ENCODE measurements at places on chromosomes 3 and 15. TPM values are rescaled to one million over a fixed set of nuclear protein-coding genes. Genes with fewer than 3 reads are reported as not detected.

Gene MUC4
- total RNA-seq: 0.06 TPM

Gene ERICH6
- total RNA-seq: 0.18 TPM

Gene SH2D7
- total RNA-seq: not detected

Gene UBAP1L
- 10.3 TPM for total RNA-seq

Gene SSR3
- total RNA-seq: 120 TPM

Gene SCG5
- 2.6 TPM for total RNA-seq

Gene CAMP
- 0.90 TPM for total RNA-seq

Gene HLTF
- total RNA-seq: 24.6 TPM

- peaks cover 6% of the 10 kb centered on the region for H3K4me1 ChIP-seq
- no peak overlapping the region for H3K4me3 ChIP-seq
Measured at GRCh38 chr3:16085884-16086608, 88.4 kb upstream of the GALNT15 start.

DNA sequence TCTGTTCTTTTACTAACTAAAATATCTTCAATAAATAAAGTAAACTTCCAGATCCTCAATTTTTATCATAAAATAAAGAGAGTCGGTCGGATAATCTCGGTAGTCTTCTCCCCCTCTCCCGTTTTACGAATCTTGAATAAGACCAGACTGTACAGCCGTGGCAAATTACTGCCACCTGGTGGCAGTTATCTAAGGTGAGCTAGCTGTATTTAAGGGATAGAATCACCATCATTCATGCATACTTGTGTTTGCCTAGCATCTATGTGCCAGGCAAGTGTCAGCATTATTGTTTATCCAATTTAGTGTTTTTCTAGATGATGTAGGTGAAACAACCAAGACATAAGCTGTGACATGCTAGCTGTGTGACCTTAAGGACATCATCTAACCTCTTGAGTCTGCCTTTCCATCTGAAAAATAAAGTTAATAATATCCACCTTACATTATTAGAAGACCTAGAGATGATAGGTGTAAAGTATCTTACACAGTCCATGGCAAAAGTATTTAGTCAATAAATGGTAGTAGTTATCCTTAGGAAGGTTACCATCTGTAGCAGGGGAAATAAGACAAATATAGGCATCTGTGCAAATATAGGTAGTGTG, 21.3 kb downstream of the DUT start:
- no peak overlapping the region for H3K4me3 ChIP-seq
- H3K4me1 ChIP-seq: no peaks in the 10 kb centered on the region
- peak; percentile 57 for DNase-seq
- no peak overlapping the region for H3K27ac ChIP-seq
- no peaks in the 10 kb centered on the region for H3K27me3 ChIP-seq

GRCh38 chr3:53748512-53749271, 97.5 kb downstream of the CHDH start:
- H3K27me3 ChIP-seq: no peaks in the 10 kb centered on the region
- H3K4me1 ChIP-seq: no peaks in the 10 kb centered on the region
- no peak for DNase-seq
- no peak overlapping the region for H3K4me3 ChIP-seq
- no peak overlapping the region for H3K27ac ChIP-seq

GRCh38 chr15:42203891-42204290, 4.2 kb downstream of the VPS39 start:
- H3K27ac ChIP-seq: no peak overlapping the region
- DNase-seq: no peak
- H3K27me3 ChIP-seq: no peaks in the 10 kb centered on the region
- H3K36me3 ChIP-seq: no peaks in the 10 kb centered on the region
- no peaks in the 10 kb centered on the region for H3K4me1 ChIP-seq

DNA sequence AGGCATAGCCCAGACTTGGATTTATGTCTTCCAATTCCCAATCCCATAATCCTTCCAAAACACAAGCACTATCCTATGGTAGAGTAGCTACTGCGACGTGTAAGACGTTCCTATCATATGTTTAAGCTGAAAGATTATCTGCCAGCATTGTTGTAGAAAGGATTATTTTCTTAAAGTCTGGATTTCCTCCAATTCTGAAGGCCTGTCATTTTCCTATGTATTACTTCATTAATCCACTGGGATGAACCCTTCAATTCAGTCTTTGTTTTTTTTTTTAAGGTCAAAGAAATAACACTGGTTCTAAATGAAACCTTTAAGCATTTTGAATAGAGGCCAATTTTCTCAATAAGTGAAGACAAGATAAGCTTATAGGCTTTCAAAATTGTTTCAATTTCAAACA, 289.0 kb downstream of the SLC9A9 start:
- H3K4me1 ChIP-seq: no peaks in the 10 kb centered on the region
- no peaks in the 10 kb centered on the region for H3K27me3 ChIP-seq

- no peak overlapping the region for H3K4me3 ChIP-seq
- DNase-seq: no peak
- H3K4me1 ChIP-seq: no peaks in the 10 kb centered on the region
- H3K36me3 ChIP-seq: no peaks in the 10 kb centered on the region
Measured at GRCh38 chr3:186646841-186647240, 6.6 kb downstream of the FETUB start.

DNA sequence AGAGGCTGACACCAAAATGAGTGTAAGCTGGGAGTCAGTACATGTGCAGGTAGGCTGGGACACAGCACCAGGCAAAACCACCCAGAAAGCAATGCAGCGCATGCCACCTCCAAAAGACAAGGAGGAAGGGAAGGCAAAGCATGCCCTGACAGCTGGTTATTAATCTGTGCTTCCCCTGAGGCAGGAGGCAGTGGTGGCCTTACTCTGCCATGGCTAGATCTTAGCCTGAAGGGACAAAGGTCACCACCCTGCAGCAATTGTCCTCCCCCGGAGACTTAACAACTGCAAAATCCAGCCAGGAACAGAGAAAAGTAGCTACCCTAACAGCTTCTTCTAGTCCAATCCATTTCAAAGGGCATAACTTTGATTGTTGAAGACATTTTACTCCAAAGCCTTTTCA, 73.7 kb downstream of the PLD1 start:
- peaks cover 4% of the 10 kb centered on the region for H3K36me3 ChIP-seq
- H3K4me1 ChIP-seq: peaks cover 6% of the 10 kb centered on the region
- no peak overlapping the region for H3K4me3 ChIP-seq
- no peaks in the 10 kb centered on the region for H3K27me3 ChIP-seq

DNA sequence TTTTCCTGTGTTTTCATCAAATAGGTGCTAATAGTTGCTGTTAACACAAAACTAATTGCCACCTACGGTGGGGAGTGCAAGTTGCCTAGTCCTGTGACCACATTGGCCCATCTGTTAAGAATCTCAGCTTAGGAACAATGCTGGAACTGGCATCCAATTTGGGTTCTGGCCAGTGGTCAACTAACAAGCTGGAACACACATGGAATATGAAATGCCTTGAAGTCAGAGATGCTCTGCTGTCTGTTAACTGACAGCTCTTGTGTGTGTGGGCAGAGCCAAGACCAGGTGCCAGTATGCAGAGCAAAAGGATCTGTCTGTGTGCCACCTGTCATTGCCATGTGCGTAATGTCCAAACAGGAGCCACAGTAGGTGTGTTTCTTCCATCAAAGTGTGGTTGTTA, 460.8 kb downstream of the ROBO2 start:
- H3K4me1 ChIP-seq: no peaks in the 10 kb centered on the region
- H3K4me3 ChIP-seq: no peak overlapping the region
- no peak overlapping the region for H3K27ac ChIP-seq
- no peaks in the 10 kb centered on the region for H3K36me3 ChIP-seq
- no peak for DNase-seq
- no peaks in the 10 kb centered on the region for H3K27me3 ChIP-seq

Measured in aorta (tissue), 5 donors.